ENCODE measurements at places on chromosomes 12 and 14.

DNA sequence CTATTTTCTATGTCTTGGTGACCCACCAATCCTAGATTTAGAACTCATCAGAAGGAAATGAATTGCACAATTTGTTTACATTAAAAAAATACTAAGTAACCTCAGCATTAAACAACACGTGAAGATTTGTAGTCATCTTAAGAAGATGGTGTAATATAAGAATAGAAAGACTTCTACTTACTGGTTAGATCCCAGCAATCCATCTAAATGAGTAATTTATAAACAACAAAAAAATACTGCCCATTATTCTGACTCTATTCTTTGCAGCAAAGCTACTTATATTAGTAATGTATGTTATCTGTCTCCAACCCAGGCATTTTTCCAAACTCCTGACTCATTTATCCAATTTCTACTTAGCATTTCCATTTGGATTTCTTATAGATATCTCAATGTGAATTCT lies 67.8 kb downstream of the CD163L1 start:
- no peak for DNase-seq

DNA sequence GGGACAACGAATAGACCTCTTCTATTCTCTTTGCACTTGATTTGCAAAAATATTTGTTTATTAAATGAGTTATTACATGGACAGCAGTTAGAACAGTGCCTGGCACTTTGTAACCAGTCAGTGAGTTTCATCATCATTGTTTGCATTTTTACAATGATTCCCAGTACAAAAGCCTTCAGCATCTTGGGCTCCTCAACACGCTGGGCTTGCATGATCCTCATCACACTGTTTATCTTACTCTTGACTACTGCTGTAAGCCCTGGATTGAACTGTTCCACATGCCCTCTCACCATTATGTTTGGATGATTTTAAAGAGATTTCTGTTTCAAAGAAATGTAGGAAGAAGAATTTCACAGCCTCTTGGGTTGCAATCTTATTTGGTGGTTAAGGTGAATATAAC lies 204.3 kb downstream of the PELI2 start:
- DNase-seq: no peak

- no peak for DNase-seq
Measured at GRCh38 chr12:107955966-107956643, 173.0 kb upstream of the WSCD2 start.

GRCh38 chr12:125330645-125331341 lies 265.6 kb downstream of the AACS start:
- DNase-seq: no peak

DNA sequence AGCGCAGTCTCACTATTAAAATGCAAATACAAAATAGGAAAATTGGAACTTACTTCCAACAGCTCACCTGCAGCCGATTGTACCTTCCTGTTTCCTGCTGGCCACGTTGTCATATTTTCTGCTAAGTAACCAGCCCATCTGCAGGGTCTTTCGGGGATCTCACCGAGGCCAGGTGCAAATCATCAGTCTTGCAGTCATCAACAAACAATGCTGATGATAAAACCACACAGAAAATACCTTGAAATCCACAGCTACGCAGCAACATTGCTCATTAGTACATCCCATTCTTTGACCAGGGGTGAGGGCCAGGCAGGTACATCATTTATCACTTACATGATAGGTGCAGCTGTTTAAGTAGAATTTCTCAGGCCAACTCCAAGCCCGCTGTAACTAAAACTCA lies 406.9 kb downstream of the TMEM121 start:
- DNase-seq: no peak

GRCh38 chr12:74846116-74846515 lies 308.5 kb downstream of the ATXN7L3B start:
- DNase-seq: no peak

DNA sequence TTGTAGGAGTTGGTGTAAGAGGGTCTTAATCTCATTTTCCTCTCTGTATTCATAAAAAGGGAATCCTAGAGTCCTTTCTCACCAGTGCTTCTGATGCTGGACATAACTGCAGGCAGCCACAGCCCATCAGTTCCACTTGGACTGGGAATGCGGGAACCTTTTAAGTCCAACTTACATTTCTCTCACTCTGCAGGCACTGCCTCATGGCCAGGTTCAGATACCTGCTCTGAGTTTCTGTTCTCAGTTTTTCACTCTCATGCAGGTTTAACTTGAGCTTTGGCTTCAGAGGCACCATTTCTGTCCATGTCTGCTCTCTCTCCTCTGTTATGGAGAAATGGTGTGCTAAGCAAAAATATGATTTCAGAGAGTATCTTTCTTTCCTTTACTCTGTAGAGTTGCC lies 4.2 kb downstream of the ACVR1B start:
- no peak for DNase-seq

- DNase-seq: peak; percentile 29
Measured at GRCh38 chr14:50260511-50260910, 29.1 kb upstream of the SOS2 start.

DNA sequence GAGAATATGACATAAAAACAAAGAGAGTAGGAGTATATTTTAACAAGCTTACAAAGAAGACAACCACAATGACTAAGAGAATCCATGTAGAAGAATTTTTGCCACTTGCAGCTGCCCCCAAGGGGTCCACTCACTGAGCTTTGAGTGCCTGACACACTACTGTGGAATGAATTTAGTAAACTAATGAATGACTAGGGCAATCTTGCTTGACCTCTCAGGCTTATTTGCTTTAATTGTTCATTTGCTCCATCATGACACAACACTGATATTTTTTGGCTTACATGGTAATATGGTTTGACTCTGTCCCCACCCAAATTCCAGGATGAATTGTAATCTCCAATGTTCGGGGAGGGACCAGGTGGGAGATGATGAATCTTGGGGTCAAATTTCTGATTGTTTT lies 249.1 kb upstream of the FAR2 start:
- DNase-seq: no peak

DNA sequence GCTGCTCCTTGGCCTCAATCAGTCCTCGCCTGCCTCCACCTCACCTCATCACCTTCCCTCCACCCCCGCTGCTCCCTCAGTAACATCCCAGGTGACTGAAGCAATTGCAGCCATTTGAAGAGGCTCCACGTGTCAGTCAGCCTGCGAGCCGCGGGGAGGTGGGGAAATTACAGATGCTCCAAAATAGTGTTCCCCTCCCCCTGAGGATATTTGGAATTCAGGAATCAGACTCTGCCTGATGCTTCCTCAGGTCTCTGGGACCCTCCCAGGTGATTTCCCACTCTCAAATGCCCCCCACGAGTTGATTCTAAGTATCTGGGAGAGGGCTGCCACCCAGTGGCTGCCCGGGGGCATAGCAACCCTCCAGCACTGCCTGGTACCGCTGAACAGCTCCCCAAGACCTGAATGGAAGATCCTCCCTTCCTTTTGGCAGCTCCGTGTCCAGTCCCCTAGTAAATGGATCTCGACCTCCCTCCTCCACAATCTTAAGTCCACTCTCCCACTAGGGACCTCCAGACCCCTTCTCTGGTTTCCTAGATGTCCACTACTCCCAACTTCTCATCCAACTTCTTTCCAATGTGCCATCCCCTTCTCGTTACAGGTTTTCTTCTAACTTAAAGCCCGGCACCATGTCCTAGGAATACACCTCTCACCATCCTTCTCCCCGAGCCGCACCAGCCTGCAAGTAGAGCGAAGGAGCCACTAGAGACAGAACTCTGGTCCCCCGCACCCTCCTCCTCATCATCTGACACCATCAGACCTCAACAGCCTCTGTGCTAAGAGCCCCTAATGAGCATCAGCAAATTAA lies 1.4 kb upstream of the ASIC1 start:
- DNase-seq: peak; percentile 48

GRCh38 chr12:97005174-97005573 lies 98.1 kb downstream of the NEDD1 start:
- peak; percentile 24 for DNase-seq

DNA sequence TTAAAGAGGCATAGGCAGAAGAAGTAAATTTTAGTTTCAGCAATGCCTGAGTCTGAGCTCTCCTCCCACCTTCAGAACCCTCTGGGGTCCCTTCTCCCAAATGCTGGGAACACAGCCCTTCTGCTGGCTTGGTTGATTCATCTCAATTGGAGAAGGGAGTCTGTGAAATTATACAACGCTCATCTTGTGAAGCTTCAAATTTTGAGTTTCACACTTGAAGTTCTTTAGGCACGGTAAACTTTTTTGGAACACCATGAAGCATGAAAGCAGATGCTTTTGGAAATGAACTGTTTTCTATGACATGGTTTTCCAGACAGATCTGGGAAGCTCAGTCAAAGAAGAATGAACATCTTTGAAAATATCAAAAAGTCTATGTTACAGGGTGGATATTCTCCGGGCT lies 69.9 kb downstream of the TBK1 start:
- no peak for DNase-seq

- DNase-seq: no peak
Measured at GRCh38 chr12:90915353-90915752, 39.6 kb downstream of the CCER1 start.

DNA sequence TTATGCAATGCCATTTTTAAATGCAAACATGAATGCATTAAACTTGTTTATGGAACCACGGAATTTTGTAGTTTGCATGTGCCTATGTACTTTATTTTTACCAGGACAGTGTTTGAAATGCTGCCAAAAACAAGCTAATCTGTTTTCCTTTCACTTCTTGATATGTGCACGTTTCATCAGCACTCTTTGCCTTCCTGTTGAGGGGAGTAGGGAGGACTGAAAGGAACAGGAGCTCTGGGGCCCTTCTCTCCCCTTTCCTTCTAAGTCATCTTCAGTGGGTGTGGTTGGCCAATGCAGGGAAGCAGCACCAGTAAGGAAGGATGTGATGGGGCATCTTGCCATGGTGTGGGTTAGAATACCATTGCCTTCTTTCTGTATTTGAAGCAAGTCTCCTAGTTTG lies 12.1 kb upstream of the PPP4R4 start:
- peak; percentile 74 for DNase-seq

GRCh38 chr12:21571046-21571445 lies 33.6 kb downstream of the GYS2 start:
- DNase-seq: no peak

GRCh38 chr12:129076441-129077320 lies 223.4 kb downstream of the GLT1D1 start:
- DNase-seq: no peak

- DNase-seq: no peak
Measured at GRCh38 chr14:35158951-35159653, 36.8 kb downstream of the PRORP start.

- no peak for DNase-seq
Measured at GRCh38 chr12:109988274-109988673, 7.9 kb downstream of the GIT2 start.

DNA sequence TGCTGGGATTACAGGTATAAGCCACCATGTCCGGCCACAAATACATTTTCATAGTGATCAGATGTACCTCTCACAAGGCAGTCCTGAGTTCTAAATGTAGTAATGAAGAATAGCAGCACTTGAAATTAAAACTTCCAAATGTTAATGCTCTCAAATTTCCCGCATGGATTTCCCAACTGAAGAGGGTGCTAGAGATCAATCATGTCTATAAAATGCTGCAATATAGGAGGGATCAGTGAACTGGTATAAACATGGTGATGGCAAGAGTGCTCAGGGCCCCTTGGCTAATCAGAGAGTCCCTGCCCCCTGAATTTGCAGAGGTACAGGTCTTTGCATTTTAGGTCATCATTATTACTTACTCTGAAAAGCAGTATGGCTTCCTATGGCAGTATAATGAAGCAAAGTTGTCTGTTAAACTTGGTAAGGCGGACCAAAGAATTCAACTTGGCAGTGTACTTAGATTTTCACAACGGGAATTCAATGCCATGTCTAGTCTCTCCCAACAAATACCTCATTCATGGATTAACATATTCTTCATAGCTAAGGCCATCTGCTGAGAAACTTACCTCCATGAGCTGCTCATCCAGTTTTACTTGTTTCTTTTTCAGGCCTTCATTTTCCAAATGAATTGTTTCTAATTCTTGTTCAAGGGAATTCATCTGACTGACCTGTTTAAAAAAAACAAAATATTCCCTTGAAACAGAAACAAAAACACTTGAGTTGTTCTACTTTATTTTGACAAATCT lies 67.0 kb upstream of the SAV1 start:
- DNase-seq: no peak

DNA sequence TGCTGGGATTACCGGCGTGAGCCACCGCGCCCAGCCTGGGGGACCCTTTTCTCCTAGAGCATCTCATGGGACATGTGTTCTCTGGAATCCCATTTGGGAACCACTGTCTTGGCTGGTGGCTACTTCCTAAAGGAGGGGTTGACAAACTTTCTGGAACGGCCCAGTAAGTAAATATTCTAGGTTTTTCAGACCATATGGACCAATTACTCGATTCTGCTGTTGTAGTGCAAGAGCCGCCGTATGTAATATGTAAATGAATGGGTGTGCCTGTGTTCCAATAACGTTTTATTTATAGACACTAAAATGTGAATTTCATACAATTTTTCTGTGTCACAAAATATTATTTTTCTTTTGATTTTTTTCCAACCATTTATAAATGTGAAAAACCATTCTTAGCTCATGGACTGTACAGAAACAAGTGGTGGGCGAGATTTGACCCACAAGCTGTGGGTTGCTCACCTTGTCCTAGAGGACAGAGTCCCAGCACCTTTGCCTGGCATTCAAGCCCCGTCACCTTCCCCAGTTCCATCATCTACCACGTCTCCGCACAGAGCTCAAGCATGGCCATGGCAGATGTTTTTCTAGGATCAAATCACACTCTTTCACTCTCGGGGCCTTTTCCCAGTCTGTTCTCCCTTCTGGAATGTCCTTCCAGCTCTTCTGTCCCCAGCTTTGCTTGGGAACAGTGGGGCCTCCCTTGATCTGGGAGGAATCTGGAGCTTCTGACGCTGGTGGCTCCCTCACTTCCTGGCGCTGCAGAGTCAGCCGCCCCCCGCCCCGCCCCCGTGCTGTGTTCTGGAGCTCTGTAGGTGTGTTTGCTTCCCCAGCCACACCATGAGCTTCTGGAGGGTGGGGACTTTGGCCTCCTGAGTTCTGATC lies 17.9 kb upstream of the RCOR1 start:
- no peak for DNase-seq

DNA sequence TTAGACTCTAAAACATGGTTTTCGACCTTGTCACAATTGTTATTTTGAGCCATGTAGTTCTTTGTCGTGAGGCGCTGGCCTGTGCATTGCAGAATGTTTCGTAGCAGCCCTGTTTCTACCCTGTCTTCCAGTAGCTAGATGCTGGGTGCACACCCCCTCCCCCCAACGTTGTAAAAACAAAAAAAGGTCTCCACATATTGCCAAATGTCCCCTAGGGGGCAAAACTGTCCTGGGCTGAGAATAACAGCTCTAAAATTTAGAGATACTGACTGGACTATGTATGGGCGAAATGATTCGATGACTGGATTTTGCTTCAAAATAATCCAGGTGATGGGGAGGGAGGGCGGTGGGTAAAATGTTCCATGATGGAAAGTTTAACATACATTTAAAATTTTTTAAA lies 126.1 kb upstream of the FUT8 start:
- peak; percentile 32 for DNase-seq

DNA sequence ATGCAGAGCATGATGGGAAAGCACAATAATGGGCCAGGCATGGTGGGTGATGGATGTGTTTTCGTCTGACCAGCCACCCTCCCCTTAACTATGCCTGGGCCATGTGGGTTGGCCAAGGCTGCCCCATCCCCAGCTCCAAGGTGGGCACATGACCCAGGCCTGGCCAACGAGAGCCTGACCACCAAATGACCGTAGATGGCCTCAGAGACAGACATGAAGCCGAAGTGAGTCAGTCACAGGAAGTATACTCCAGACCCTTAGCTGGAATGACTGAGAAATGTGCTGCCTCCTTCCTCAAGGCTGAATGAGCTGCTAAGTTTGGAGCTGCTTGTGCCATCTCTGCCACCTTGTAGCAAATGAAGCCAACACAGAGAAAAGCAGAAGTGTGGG lies 233.6 kb downstream of the BCL11B start:
- peak; percentile 68 for DNase-seq

GRCh38 chr12:107091381-107091780 lies 2.0 kb downstream of the CRY1 start:
- DNase-seq: no peak
